ENCODE measurements at places on chromosomes 3 and 15. TPM values are rescaled to one million over a fixed set of nuclear protein-coding genes. Genes with fewer than 3 reads are reported as not detected.

Gene MUC4
- under 0.01 TPM for total RNA-seq

Gene RETNLB
- not detected for total RNA-seq

Gene PRR20G
- total RNA-seq, result not detected

Gene SYNPR
- not detected for total RNA-seq

Gene LMAN1L
- not detected for total RNA-seq

Gene COL6A5
- under 0.01 TPM for total RNA-seq

Gene ELL3
- total RNA-seq, result 2.7 TPM

Gene CSPG4
- 122 TPM for total RNA-seq

Gene PLCB2
- 0.66 TPM for total RNA-seq

Gene NCKIPSD
- 11.5 TPM for total RNA-seq

Gene TRANK1
- 7.7 TPM for total RNA-seq

Gene RSRC1
- total RNA-seq, result 87.7 TPM

Gene EIF4G1
- total RNA-seq, result 282 TPM

Gene SLC2A2
- total RNA-seq, result not detected

Gene NUDT16
- 15.0 TPM for total RNA-seq

Gene WDR93
- total RNA-seq, result under 0.01 TPM

All from uterine smooth muscle cell (primary cell).